ENCODE measurements at places on chromosomes 5 and 9.
A peak's percentile ranks its signal among the peaks of the same experiment; 100 is the strongest.

DNA sequence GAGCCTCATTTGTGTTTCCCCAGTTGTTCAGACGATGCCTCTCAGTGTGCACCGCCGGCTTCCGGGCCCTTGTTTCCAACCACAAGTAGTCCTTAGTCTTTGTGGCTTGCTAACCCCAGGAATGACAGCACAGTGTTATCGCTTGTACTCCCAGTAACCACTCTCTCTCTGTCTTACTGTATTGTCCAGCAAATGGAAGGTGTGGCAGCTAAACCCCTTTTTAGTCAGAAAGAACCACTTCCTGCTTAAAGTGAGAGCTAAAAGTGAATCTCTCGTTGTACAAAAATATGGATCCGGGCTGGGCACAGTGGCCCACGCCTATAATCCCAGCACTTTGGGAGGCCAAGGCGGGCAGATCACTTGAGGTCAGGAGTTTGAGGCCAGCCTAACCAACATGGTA, 61.3 kb downstream of the ENC1 start:
- DNase-seq: peak; percentile 29

- peak; percentile 64 for DNase-seq
Measured at GRCh38 chr9:115524453-115525059, 406.6 kb upstream of the TNC start.

DNA sequence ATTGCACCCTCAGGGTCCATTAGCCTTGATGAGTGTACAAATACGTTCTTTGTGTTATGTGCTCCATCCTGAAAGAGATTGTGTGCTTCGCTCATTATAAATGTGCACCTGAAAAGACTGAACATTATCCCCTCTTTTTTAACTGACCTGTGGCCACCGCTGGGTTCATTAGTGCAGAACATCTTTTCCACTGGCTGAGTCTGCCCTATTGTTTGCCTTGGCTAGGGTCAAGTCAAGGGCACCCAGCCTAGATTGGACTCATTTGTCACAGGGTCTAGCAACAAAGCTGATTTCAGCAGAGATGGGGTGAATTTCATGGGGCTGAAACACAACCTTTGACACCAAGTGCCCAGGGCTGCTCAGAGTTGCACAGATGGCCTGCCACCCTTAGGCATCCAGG, 764.1 kb upstream of the ARRDC3 start:
- DNase-seq: no peak

GRCh38 chr9:19032406-19032805, 603 bp downstream of the SAXO1 start:
- no peak for DNase-seq

GRCh38 chr5:53164478-53165165, 55.1 kb upstream of the MOCS2 start:
- DNase-seq: no peak

GRCh38 chr9:800591-801150, 40.8 kb upstream of the DMRT1 start:
- DNase-seq: no peak

DNA sequence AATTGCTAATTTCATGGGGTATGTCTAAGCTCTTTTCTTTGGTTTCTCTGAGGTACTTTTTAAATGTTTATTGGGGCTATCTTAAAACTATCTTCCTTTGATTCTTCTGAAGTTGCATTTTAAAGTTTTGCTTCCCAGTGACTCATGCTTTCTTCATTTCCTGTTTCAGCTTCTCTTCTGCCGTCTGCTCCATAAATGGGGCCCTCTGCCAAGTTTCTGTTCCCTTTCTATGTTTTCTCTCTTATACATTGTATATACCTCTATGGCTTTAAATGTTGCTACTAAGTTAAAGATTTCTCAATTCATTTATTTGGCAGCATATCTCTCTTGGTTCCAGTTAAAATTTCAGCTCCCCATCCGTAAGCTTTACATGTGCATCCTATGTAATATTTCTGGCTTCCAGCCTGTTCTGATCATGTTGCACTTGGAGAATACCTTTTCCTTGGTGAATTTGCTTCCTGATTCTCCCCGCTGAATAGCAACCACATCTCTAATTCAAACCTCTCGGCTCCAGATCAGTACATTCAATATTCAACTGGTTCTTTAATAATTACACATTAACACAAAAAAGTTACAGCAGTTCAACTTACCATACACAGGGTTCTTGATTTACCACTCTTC, 125.3 kb downstream of the ST8SIA4 start:
- peak; percentile 91 for DNase-seq

DNA sequence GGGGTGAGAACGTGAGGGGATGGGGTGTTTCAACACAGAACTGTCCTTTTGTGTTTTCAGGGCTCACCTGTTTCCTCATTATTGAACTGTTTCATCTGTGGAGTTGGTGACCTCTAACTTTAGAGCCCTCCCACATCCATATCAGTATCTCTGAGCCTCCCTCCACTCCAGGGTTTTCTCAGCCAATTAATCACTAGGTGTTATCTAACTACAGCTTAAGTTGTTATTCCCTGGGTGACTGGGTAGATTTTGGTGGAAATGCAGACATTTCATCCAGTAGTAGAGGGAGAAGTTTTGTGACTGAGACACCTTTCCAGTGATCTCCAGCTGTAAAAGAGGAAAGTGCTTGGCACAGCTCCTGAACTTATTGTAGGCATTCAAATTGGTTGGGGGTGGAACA, 23.7 kb downstream of the PPP3R2 start:
- no peak for DNase-seq

GRCh38 chr5:136205941-136206340, 13.0 kb upstream of the SMIM32 start:
- DNase-seq: no peak

GRCh38 chr9:87685871-87686519, 39.9 kb upstream of the CTSL start:
- peak; percentile 76 for DNase-seq

- DNase-seq: no peak
Measured at GRCh38 chr9:114003351-114003750, 74.7 kb downstream of the AMBP start.

GRCh38 chr9:82512728-82513127, 524.2 kb downstream of the SPATA31D1 start:
- DNase-seq: no peak

GRCh38 chr5:132195727-132196126, 31.9 kb downstream of the P4HA2 start:
- no peak for DNase-seq

- no peak for DNase-seq
Measured at GRCh38 chr5:176716320-176716719, 69.0 kb downstream of the TSPAN17 start.

GRCh38 chr9:81717061-81717746, 27.9 kb upstream of the TLE1 start:
- no peak for DNase-seq

DNA sequence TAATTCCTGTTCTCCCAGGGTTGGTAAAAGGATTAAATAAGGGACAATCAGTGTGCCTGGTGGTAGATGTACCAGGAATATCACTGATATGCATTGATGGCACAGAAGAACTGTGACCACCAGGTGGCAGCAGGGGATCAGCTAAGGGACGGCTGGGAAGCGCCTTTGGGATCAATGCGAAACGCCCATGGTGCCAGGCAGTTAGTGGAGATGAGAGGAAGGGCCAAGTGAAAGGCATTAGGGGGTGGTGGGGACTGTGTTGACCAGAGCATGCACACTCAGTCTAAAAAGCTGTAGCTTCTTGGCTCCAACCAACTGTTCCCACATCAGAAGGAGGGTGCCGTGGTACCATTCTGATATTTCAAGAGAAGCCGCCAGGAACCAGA, 55.6 kb downstream of the ARHGEF37 start:
- peak; percentile 68 for DNase-seq

GRCh38 chr9:130120832-130121231, 51.4 kb upstream of the NCS1 start:
- DNase-seq: no peak

Measured in suppressor macrophage treated with lipopolysaccharide for 4 hours (primary cell).